ENCODE measurements at places on chromosomes 4 and X.

GRCh38 chr4:25346913-25347312 lies 30.1 kb upstream of the ANAPC4 start:
- DNase-seq: no peak

GRCh38 chrX:150542846-150543229 lies 25.6 kb upstream of the MTM1 start:
- DNase-seq: no peak

DNA sequence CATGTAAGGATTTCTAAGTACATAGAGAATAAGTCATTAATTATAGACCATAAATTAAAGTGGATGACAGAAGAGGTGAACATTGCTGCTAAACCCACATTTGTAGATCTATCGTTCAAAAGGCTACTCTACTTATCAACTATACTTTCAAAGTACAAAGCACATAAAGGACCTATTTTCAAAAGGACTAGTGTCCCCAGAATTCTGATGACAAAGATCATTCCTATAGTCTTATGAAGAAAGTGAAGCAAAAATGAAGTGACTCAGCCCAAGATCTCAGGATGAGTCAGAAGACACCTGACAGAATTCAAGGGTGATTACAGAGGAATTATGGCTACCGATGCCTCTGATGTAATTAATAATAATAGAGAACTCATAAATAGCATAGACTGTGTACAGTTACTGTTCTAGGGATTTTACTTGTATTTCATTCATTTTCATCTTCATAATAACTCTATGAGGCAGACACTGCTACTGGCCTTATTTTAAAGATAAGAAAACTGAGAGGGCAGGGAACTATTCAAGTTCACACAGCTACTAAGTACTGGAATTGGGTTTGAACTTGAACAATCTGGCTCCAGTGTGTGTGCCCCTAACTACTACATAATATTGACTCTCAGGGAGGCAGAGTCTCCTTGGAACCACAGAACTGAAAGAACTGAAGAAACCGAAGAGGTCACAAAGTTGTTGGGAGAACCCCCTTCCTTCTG lies 17.1 kb downstream of the USP46 start:
- peak; percentile 27 for DNase-seq

GRCh38 chr4:26192899-26193869 lies 127.6 kb upstream of the RBPJ start:
- DNase-seq: no peak

GRCh38 chr4:169727616-169728015 lies 30.1 kb downstream of the HPF1 start:
- DNase-seq: no peak

- no peak for DNase-seq
These were observed 69.2 kb upstream of the FAT1 start for GRCh38 chr4:186792728-186793366.

Measured in fibroblast of upper back skin (primary cell).